Esophagus muscularis mucosa (tissue), 4 donors: ENCODE measurements at places on chromosomes 11 and 22. TPM values are rescaled to one million over a fixed set of nuclear protein-coding genes. Genes with fewer than 3 reads are reported as not detected.

The CCDC188 gene
- total RNA-seq = 0.17 TPM

The OR8D1 gene
- not detected for total RNA-seq

The OR51B4 gene
- not detected for total RNA-seq

The CHCHD10 gene
- total RNA-seq = 28.2 TPM
